Erythroblast (primary cell): ENCODE measurements at places on chromosomes 11 and 22.

DNA sequence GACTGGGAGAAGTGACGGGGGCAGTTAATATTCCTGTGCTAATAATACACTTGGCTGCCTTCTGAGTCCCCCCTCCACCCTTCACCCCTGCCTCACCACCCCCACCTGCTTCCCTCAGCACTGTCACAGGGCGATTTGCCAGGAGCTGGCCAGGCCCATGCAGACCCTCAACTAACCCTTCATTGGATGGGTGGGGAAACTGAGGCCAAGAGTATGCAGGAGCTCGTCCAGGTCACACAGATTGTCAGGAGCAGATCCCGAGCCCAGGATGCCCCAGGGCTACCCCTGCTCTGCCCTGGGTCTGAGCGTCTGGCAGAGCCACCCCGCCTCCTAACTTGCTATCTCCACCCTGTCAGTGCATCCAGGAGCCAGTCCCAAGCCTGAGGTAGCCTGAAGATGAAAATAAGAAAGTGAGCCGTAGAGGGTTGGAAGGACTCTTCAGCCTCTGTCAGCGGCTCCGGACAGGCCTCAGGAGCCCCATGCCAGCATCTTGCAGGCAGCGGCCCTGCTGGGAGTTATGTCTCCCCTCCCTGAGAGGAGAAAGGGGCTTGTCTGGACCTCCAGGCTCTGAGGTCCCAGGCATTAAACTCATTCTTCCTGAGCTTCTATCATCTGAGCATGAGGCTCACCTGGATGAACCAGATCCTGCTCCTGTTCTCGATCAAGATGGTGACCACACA is 6.2 kb downstream of the TPBGL start:
- DNase-seq, result no peak

DNA sequence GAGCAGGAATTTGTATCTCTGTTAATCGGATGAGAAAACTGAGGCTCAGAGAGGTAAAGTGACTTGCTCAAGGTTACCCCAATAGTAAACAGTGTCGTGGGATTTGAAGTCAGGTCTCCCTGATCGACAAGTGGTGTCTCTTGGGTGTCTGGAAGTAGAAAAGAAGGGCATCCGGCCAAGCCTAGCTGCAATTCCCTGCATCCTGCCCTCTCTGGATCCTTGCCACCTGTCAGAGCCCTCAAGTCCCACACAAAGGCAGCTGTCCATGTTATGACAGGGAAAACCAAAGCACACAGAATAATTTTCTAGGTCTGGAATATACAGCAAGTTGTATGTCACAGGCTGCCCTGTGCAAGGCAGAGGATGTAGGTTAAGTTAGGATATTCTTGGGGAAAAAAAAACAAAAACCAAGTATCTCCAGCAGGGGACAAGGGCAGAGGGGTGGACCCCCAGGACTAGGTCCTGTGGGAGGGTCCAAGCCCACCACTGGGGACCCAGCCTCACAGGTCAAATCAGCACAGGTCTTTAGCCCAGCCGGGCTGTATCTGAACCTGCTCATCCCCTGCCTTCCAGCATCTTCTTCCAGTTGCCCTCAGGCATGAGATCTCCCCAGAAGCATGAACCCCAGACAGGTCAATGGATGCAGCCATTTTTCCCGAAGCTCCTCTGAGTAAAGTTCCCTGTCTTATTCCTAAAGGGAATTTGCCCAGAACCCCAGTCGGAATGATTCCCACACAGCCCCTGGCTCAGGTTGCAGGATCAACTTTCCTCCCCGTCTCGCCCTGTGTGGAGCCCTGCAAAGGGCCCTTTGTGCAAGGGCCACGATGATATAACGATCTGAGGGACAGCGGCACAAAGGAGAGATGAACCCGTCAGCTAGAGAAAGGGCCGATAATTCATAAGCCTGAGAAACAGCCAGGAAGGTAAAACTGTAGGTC is 15.0 kb downstream of the USH1C start:
- DNase-seq, result no peak

DNA sequence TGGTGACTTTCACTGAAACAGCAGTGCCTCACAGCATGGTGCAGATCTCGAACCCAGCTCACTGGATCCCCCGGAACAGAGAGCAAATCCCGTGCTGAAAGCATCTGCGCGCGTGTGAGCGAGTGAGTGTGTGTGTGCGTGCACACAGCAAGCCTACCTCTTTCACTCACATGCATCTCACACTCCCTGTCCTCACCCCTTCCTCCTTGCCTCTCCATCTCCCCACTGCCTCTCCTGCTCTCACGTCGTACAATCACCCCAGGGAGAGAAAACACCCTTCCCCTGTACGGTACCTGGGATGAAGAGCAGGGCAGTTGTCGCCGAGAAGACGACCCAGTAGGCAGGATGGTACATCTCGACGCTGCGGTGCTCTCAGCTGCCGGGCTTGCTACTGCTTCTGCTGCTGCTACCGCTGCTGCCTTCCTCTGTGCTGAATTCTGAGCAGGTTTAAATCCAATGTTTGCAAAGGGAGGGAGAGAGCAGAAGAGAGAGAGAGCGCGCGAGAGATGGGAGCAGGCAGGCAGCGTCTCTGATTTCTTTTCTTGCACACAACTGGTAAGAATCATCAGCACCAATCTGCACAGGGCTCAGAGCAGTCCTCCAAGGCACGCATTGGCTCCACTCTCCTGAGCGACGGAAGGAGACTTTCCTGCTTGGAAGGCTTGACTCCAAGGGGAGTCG is at the start of gene OPCML:
Gene OPCML, minus strand, starts transcription at position 531 of the 681 bp plus-strand sequence.
- DNase-seq, result no peak

- no peak for DNase-seq
Observed at GRCh38 chr11:23079382-23079813, 219.1 kb upstream of the CCDC179 start.

DNA sequence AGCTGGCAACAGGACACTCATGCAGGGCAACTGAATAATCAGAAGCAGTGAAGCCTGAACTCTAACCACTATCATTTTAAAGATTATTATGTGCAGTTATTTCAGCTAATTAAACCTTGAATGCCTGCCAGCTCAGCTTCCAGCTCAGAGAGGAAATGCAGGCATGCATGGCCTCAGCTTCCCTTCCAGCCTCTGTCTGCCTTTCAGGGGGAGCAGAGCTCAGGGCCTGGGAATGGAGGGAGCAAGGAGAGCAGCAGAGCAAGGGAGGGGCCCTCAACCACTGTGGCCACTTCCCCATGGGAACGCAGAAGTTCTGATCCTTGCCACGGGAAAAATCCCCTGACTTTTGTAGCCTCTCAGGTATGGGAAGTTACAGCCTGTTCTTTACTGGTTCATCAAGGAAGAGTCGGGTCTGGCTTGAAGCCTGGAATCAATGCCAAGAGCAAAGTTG is 32.5 kb upstream of the APLNR start:
- no peak for DNase-seq

GRCh38 chr22:48367731-48368130 is 1459.9 kb downstream of the BRD1 start:
- DNase-seq, result no peak

DNA sequence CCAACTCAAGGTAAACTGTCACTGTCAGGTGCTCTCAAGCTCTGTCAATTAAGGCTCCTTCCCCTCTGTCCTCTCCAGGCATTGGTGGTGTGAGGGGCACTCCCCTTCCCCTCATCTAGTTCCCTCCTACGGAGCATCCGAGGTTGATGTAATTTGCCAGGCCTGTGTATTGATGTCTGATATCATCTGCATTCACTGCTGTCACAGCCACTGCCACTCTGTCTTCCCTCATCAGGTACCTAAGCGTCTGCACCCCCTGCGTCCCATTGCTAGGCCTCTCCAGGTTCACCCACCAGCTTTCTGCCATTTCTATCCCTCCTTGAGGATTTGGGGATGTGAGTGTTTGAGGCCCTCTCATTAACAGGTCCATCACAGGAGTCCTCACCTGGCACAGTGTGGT is 50.0 kb upstream of the SYT13 start:
- no peak for DNase-seq

DNA sequence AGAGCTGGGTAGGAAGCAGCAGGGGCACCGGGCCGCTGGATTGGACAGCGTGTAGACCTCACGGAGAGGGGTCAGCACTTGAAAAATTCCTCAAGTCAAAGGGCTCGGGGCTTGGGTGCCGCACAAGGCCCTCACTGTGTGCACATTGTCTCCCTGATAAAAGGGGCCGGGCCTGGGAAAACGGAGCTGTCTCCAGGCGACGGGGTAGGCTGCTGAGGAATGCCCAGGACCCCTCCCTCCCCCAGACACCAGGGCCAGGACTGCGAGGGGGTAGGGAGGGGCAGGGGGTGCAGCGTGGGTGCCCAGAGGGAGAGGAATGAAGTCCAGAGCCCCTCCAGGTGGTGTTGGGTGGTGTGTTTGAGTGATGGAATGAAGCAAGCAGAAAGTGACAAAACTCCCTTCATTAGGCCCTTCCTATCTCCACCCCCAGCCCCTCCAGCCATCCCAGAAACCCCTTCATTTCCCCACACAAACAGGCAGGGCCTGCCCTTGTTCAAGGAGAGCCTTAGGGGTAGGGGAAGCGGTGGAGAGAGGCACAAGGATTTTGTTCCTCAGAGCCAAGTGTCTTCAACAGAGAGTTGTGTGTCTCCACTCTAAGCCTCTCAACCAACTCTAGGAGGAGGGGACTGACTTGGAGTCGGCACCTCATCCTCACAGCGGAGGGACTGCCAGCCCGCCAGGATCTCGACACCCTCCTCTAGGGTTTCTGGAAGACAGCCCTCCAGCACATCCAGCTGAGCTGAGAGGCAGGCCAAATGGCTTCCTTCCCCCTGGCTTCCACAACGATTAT is 63.9 kb downstream of the SYN3 start:
- DNase-seq, result no peak

- no peak for DNase-seq
Observed at GRCh38 chr11:118614511-118614910, 7.1 kb downstream of the PHLDB1 start.

DNA sequence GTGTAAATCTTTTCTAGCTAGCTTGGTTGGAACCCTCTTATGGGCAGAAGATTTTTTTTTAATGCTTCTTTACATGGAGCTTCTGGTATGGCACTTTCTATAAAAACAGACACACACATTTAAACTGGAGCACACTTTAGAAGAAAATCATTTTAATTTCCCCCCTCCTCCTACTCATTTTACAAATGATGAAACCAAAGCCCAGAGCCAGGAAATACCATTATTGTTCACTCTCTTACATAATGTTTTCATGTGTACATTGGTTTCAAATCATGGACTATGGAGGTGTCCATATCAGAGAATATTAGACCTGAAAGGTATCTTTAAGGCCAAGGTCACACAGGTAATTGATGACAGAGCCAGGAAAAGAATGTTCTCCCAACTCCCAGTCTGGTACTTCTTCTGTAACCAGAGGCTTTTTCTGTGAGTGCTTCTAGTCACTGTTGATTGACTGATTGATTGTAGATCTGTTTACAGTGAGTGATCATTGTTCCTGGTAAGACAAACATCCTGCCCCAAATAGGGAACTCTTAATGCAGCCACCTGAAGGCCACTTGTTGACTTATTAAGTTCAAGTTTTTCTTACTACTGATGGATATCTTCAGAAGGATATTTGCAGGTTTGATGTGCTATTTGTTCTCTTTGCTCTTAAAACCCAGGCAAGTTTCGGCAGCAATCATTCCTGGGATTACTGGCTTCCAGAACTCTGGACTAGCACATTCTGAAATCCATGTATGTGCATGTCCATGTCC is 26.8 kb upstream of the ME3 start:
- no peak for DNase-seq

GRCh38 chr11:128066399-128066798 is 521.0 kb downstream of the ETS1 start:
- DNase-seq, result no peak

GRCh38 chr22:42615092-42615859 is 593 bp upstream of the POLDIP3 start:
- peak; percentile 98 for DNase-seq

GRCh38 chr11:119323532-119324033 is 6.7 kb upstream of the MCAM start:
- DNase-seq, result peak; percentile 62

DNA sequence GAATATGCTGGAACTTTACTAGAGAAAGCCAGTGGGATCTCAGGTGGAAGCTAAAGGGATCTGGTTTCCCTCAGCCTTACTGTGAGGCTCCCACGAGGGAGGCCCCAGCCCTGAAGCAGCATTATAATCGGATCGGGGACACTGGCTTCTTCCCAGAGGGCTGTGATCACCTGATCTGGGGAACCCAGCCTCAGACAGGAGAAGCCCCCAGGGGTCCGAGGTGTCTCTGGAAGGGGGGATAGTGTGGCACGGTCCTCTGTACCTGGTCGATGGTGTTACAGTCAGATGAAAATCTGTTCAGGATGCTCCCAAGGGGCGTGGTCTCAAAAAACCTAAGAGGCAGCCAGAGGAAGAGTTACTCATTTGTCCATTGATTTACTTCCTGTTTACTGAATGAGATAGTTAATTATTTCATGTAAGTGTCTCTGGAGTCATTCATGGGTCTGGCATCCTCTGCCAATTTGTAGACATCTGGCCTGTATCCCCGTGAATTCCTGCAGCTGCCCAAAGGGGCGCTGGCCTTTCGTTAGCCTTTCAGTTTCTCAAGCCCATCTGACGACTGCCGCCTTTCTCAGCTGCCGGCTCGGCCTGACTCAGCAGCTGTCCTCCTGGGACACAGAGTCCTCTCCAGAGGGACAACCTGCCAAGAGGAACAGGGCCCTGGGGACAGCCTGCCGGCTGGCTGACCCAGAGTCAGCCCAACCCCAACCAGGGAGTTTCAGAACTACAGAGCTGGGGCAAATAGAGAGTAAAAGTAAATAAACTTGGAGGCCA is 17.0 kb upstream of the KCNJ11 start:
- DNase-seq, result no peak

GRCh38 chr22:36413022-36413775 is 25.4 kb upstream of the MYH9 start:
- peak; percentile 30 for DNase-seq

DNA sequence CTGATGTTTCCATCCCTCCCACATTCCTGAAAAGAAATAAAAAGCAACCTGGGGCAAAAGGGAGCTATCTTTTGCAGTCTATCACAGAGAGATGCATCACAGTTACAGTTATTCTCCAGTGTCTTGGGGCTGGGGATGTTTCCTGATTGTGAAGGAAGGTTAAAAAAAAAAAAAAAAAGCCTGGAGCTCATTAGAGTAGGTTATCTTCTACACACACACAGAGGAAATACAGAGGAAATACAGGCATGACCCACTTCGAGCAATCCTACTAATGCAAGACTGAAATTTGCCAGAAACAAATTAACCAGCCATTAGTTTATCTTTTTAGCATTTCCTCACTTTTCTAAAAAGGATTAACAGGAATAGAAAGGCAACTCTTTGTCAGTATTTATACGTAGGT is 89.4 kb upstream of the CLMP start:
- DNase-seq, result no peak
